Skin of body (tissue), 3 donors: ENCODE measurements at places on chromosomes 3 and 15.

GRCh38 chr15:41583795-41584194, 24.8 kb downstream of the TYRO3 start:
- DNase-seq, result no peak

DNA sequence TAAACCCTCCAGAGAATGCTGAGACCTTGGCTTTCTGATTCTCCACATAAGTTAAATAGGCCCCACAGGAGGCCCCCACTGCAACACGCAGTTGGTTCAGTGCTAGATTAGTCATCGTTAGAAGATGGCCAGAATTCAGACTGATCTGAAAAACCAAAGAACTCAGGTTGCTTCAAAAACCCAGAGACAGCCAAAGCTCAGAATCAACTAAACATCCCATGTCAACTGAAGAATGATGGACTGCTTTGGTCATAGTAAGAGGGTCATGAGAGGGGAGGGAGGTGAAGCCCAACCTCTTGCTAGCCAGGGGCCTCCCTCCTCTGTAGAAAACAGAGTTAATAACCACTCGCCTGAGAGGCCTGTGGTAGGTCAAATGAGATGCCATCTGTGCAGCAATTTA, 93.1 kb downstream of the AKAP13 start:
- no peak for DNase-seq

DNA sequence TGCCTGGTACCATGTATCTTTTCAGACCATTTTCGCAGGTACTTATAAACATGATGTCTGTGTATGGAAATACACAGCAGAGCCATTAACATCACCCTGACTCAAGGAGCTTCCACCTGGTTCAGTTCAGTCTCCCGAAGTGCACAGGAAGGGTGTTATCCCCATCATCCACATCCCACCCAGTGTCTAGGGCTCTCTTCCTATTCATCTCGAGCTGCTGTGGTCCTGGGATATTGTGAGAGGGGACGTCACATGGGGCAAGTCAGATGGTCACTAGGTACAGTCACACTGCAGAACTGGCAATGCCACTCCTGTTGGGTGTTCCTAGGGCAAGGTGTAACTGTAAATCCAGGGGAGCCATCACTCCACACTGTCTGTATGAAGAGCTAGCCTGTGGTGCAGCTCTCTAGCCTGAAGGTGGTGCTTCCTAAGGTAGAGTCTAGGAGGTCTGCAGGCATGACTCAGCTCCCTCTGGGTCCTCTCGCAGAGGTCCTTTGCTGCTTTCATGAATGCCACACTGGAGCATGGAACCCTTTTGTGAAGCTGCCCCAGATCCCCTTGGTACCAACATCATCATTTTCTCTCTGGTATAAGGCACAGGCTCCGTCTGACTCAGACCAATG, 13.9 kb downstream of the ISLR2 start:
- no peak for DNase-seq

GRCh38 chr15:53536479-53537120, 222.9 kb downstream of the WDR72 start:
- no peak for DNase-seq

DNA sequence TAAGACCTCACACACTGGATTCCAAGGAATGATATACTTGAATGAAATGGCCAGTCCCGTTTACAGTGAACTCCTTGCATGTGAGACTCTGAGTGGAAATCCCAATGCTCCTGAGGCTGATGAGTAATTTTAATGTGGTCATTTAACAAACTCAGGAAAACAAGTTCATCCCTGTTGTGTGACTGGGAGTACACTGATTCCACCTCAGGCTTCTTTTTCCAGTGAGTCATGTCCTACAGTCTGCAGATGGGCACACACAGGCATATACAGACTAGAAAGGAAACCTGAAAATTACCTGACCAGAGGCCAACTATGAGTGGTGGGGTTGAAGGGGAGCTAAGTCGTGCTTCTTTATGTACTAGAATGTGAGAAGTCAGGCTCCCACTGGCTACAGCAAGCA, 5.8 kb downstream of the SQOR start:
- DNase-seq, result no peak

DNA sequence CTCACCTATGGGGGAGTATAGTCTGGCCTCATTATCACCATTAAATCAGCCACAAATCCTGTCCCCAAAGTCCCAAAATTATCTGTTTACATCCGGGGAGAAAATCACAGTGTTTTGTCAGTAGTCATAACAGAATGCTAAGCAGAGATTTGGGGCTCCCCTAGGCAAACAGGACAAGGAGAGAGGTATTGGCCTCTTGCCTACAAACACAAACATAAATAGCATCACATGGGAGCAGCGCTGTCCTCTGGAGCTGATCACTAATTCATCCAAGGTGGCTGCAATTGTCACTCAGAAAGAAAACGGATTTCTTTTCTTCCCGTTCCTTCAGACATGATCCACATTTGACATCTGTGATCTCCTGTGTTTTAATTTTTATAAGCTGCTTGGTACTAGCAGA, 1028.1 kb downstream of the NTRK3 start:
- DNase-seq, result no peak

DNA sequence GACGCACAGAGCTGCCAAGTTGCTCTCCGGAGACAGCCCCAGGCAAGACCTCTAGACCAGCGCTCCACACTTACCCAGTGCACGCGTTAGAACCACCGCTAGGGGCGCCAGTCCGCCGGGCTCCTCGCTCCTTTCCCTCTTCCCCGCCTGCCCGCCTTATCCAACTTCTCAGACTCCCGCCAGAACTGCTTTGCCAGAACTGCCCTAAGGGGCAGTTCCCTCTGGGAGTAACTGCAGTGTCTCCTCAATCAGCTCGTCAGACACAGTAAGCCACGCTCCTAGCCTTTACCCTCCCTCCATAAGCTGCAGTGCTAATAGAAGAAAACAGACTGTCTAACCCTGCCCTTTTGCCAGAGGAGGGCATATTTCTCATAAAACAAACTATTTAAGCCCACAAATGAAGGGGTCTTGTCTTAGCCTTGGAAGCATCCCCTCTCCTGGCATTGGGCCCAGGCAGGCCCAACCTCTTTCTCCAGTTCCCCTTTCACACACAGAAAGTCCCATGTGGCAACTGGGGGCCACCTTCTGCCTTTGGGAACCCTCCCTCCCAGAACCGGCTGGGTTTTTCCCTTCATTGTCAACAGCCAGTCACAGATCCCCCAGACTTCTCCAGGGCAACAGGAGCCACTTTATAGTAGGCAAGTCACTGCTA, 3.7 kb downstream of the BMF start:
- peak; percentile 80 for DNase-seq

GRCh38 chr15:40911141-40911540, 16.9 kb downstream of the VPS18 start:
- DNase-seq, result peak; percentile 49

GRCh38 chr15:42800731-42801474, 64.0 kb upstream of the CDAN1 start:
- no peak for DNase-seq

GRCh38 chr3:174061731-174062130, 664.2 kb downstream of the NLGN1 start:
- DNase-seq, result no peak

- DNase-seq, result no peak
These were observed 45.2 kb upstream of the TJP1 start for GRCh38 chr15:29867241-29868000.

DNA sequence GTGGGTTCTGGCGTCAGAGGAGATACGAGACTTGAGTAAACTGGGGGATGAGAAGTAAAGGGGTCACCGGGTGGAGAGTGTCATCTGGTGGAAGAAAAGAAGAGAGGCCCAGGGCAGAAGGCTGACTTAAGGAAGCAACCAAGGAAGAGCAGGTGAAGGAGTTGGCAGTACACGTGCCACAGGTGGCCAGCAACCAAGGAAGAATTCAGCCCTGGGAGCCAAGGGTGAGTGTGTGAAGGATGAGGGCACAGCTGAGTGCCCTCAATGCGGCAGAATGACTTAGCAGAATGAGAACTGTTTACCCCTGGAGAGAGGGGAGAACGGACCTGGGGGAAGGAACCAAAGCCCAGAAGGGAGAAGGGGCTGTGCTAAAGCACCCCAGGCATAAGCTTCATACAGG, 71.3 kb downstream of the WHAMM start:
- no peak for DNase-seq

DNA sequence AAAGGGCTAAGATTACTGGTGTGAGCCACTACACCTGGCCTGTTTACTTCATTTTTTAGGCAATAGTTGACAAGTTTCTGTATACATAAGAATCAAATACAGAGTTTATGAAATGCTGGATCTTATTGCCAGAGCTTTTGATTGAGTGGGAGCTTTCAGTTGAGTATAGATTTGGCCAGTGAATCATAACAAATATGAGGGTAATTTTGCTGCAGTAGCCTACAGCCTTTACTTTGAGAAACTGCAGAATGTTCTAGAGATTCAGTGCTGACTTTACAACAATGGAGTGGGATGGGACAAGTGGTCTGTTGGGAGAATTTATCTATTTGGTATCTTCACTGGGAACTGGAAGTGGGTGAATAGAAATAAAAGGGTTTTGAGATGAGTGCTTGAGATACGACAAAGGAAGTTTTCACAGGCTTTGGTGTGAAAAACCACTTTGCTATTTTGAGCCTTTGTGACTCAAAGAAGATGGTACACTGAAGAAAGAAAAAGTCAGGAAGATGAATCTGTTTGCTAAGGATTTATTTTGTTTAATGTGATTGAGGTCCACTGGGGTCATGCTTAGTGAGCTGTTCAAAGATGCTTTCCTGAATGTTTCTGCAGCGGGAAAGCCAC, 227.8 kb downstream of the UBE2E2 start:
- DNase-seq, result no peak

DNA sequence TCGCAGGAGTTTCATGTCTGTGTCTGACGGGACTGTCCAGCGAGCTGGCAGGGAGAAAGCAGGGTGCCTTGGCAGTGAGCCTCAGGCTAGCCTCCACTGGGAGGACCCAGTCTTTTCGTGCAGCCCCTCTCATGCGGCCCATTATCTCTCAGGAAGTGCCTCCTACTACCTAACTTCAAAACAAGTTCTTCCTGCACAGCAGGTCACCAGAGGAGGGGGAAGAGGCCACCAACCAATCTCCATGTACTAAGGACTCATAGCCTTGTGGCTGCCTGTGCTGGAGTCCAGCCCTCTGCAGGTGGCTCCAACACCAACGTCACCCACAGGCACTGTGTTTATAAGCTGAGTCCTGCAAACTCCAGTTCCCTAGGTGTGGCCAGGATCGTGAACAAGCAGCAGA, 4.8 kb downstream of the VIPR1 start:
- no peak for DNase-seq

GRCh38 chr15:48644467-48644826, 1.1 kb downstream of the FBN1 start:
- peak; percentile 40 for DNase-seq

DNA sequence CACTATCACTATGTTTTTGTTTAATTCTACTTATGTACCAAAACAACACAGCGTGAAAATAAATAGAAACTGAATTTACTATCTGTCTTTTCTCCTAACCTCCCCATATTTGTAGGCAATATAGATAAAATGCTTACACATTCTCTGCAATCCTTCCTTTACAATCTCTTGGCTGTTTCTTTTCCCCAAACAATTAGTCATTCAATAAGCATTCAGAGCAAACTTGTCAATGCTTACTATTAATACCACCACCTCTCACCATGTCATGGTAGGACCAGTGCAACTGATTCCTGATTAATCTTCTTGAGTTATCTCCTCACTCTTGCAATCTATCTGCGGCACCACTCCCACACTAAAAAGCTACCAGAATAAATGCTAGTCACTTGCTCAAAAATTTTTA, 74.0 kb upstream of the TTBK2 start:
- DNase-seq, result no peak

DNA sequence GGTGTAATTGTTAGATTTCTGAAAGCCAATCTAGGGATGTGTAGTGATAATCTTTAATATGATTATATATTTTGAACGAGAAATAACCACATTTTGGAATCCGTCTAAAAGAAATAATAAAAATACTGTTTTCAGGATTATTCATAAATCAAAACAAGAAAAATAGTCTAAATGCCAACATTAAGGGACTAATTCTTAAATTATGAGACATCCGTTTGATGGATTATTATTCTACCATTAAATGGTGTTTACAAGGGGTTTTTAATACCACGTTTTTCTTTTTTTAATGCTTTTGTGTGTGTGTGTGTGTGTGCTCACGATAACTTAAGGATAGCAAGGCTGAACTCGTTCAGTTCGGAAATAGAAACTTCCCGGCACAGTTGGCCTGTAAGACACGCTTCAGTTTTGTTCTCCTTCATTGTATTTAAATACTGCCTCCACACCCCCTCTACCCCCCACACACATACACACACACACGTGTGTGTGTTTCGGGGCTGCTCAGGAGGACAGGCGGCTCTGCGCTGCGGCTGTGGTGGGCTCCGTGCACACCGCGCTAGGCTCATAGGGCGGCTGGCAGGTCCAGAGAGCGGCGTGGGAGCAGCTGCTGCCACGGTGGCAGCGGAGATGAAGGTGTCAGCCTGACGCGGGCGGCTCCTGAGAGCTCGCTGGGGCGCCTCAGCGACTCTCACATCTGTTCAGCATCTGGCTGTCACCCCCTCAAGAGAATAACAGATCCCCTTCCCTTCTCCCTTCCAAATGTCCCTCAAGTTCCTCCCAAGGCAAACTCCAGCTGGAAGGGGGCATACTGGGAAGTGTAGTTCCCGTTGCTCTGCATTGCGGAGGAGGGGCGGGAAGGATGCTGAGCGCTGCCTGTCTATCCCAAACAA, 23.0 kb upstream of the ANP32A start:
- DNase-seq, result peak; percentile 70

DNA sequence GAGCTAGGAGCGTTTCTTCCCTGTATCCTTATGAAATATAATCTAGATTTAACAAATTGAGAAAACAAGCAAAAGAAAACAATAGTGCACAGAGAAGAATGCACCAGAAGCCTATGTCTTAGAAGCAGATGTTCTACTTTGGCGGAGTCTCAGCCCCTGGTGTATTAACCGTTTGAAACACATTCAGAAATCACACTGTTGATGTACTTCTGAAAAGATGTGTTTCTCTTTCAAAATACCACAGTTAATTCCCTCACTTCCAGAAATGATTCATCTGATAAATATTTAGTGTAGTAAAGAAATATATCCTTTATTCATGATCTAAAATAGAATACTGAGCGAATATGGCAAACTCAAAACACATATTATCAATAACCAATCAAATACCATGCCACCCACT, 77.7 kb downstream of the CBLB start:
- DNase-seq, result peak; percentile 67

- DNase-seq, result no peak
These were observed 830 bp downstream of the MAP2K5 start for GRCh38 chr15:67543348-67543718.
